NCI-H524 treated with DMSO at 0.1 percent for 48 hours (cell line): ENCODE measurements at places on chromosomes 12 and 14.
A peak's percentile ranks its signal among the peaks of the same experiment; 100 is the strongest.

DNA sequence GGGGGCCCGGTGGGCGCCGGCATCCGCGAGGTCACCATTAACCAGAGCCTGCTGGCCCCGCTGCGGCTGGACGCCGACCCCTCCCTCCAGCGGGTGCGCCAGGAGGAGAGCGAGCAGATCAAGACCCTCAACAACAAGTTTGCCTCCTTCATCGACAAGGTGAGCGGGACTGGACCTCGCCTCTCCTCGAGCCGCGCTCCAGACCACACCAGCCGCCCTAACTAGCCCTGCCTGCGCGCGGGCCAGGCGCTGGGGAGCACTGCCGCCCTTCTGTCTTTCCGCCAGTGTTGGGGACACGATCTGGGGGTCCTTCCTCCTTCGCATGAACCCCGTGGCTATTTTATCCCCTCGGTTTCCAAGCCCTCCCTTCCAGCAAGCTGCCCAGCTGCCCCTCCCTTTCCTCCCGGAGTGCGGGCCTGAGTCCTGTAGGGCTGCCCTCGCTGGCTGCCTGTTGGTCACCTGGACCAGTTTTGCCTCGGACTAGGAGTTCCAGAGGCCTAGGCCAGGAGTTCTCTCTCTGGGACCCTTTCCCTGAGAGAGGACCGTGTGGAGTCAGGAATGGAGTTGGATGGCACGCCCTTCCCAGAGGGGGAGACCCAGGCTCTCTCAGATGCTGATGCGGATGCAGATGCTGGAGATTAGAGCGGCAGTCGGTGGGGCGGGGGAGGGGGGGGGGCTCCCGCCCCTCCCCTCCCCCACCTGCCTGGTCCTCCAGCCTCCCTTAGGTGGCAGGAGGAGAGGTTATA lies 592 bp downstream of the KRT7 start:
- no peak for DNase-seq

DNA sequence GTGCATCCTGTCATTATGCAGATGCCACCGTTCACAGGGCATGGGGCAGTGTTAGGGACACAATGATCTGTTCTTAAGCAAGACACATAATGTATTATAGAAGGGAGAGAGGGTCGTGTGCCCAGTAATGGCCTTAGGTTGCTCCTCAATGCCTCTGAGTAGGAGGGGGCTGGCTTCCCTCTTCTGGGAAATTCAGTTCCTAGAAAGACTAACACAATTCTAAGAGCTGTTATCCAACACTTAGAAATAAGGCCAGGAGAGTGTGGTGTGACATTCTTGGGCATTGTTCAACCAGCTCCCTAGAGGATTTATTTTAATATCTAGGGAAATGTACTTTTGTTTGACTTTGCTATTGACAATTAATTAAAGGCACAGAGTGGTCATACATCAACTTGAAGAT lies 118.5 kb downstream of the ADCK1 start:
- DNase-seq, result no peak

DNA sequence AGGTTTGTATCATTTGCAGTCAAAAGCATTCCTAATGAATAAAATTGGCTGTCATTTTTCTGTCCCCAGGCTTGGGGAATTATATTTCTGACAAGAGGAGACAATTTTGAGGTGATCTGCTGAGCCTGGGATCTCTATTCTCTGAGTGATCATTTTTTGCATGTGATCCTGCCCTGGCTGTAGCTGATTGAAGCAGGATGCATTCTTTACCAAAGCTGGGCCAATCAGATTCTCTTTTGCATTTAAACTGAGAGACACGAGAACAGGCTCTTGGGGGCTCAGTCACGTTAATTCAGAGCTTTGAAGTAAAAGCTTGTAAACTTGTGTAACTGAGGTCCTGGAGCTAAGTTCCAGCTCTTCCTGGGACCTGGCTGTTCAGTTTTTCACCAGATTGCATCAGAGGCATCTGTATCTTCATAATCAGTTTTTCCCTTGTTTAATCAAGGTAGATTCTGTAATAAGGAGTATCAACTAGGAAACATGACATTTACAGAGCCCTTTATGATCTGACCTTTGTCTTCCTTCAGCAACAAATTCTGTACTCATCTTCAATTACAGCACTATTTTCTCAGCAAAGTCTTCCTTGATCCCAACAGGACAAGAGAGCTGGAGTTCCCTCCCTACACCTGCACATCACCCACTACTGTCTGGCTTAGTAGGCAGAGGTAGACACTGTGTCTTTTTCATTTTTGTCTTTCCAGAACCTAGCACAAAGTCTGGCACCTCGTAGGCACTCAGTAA lies 35.0 kb upstream of the MANSC4 start:
- no peak for DNase-seq

- DNase-seq, result peak; percentile 100
Measured at GRCh38 chr14:69593018-69593677, 18.2 kb upstream of the SUSD6 start.

DNA sequence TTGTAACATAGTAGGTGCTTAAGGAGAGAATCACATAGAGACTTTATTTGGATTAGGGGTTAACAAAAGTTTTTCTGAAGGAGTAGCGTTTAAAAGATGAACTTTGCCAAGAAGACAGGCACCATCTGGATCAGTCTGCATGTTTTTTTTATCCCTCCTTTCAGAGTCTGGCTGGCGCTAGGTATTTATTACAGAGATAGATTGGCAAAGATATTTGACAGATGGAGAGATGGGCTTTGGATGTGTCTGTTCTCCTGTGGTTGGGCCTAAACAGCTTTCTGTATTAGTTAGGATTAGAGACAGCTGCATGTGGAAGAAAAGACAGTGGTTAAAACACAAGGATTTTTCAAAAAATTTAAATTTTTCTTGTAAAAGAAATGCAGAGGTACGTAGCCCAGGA lies 133.9 kb downstream of the C12orf75 start:
- peak; percentile 89 for DNase-seq

GRCh38 chr14:56979936-56980335 lies 169.7 kb upstream of the OTX2 start:
- no peak for DNase-seq

GRCh38 chr12:104653730-104654664 lies 197.2 kb downstream of the CHST11 start:
- no peak for DNase-seq

DNA sequence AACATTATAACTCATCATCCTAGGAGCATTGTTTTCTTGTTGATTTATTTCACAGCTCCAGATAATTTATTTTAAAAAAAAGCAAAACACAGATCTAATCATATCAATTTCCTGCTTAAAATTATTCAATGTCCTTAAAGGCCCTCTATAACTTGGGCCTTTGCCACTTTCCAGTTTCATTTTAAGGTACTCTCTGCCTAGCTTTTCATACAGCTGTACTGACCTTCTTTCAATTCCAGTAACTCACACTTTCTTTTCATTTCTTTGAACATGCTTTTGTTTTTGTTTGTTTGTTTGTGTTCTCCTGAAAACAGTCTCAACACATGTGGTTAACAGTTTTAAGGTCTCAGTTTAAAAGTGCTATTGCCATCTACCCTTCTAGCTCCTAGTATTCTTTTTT lies 281.9 kb downstream of the ACSS3 start:
- DNase-seq, result no peak

- no peak for DNase-seq
Measured at GRCh38 chr12:50728841-50729240, 35.1 kb upstream of the ATF1 start.

GRCh38 chr14:49619730-49620129 lies 696 bp downstream of the RPL36AL start:
- DNase-seq, result no peak

DNA sequence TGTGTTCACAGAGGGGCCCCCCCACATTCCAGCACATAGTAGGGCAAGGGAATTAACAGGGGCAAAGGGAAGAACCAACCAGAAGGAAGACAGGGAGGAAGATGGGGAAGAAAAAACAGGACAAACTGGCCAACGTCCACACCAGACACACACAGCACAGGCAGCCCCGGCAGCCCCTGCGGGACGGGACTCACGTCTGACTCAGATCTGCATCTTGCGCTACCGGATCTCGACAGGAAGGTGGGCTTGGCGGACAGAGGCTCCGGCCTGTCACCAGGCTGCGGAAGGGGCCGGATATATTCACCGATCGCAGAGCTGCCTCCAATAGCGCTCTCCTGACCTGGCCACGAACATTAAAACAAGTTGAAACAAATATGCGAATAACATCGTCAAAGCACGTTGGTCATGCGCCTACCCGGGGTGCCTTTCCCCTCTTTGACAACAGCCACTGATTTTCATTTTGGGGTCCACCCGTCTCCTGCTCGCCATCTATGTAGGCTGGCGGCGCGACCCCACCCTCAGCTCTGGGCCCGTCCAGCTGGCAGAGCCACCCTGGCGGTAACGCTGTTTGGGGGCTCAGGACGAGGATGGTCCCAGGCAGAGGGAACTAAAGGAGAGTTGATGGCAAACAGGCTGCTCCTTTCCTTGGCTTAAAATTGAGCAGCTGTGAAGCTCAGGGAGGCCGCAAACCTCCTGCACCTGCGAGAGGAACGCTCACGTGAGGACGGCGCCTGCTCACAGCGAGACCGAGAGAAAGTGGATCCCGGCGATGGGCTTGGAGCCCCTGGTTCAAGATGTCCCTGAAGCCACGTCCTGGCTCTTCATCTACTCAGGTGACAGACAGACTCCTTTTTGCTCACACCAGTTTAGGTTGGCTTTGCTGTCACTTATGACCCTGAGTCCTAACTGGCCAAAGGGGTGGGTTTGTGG lies 113.6 kb downstream of the PIWIL1 start:
- no peak for DNase-seq

DNA sequence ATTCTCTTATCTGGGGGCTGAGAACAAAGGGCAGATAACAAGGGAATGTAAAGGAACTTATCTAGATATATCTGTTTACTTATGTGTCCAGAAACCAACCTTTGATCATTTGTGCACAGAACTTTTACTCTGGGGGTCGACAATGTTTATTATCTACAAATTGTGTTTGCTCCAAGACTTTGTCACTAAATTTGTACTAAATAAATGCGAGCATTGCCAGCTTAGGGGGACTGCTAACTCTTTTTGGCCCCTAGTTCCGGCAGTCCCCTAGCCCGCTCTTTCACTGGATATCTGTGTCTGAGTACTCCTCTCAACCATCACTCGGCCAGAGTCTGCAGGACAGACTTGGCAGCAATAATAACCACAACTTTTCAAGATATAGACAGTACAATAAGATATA lies 88.2 kb downstream of the FSCB start:
- no peak for DNase-seq

DNA sequence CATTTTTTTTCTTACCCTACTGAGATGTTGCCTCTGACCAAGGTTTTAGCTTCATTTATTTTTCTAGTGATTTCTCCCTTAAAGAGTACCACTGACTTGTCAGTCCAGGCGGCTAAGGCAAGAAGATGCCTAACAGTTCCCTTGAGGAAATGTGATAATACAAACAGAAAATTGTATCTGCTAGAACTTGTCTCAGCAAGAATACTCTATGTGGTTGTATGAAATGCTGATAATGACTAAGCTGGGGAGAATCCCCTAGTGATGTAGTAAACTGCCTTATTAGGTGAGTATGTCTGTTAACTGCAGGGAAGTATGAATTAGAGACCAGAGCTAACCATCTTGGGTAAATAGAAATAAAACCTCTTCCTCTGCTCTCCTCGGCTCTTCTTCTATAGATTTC lies 6.7 kb downstream of the C12orf54 start:
- no peak for DNase-seq

DNA sequence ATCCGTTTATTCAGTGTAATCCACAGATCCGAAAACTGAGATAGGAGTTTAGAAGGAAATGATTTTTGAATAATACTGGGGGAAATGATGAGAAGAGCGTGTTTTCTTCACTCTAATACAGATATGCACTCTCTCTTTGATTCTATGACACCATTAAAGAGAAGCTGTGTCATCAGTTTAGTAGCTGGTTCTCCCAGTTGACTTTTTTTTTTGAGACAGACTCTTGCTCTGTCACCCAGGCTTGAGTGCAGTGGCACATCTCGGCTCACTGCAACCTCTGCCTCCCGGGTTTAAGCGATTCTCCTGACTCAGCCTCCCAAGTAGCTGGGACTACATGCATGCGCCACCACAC lies 48.4 kb upstream of the EML1 start:
- no peak for DNase-seq

DNA sequence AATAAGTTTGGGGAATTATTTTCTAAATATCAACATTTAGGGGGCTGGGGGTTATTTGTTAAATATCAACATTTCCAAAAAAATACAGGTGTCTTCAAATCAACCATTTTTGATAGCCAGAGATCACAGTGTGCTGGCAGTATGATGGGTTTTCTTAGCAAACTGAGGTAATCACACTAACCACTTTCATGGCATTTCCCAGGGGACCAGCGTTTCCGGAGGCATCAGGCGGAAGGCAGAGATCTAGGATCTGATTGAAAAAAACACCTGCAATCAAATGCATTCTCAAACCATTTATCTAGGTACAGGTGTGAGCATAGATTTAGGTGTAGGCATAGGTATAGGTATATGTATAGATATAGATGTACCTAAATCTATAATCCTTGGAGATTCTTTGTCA lies 34.6 kb downstream of the GLRX5 start:
- no peak for DNase-seq

DNA sequence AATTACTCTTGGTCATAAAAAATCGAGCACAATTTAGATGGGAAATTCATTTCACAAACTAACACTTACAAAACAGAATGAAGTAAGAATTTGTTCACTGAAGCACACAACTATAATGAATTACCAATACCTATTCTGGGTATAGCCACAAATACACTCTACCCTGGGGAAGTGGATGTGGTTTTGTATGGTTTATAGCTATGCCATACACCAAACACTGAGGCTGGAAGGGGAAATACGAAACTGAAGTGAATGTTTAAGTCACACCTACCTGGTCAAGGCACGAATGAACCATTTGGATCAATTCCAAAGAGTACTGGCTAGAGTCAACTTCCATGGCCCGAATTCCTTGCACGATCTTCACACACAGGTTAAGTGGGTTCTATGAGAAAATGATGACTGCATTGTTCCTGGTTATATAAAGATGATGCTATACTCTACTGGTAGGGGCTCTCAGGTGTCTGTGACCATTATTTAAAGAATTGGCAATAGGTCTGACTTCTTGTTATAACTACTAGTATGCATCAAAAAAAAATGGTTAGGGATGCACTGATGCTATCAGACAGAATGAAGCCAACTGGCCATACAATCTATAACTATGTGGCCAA lies 12.8 kb downstream of the NEK9 start:
- DNase-seq, result no peak
